ENCODE measurements at places on chromosomes 6 and 20. TPM values are rescaled to one million over a fixed set of nuclear protein-coding genes. Genes with fewer than 3 reads are reported as not detected.
A peak's percentile ranks its signal among the peaks of the same experiment; 100 is the strongest.

GRCh38 chr20:23118766-23119165, 32.6 kb upstream of the CD93 start:
- H3K4me3 ChIP-seq: no peak overlapping the region
- H3K36me3 ChIP-seq: no peaks in the 10 kb centered on the region
- no peaks in the 10 kb centered on the region for H3K4me1 ChIP-seq
- H3K27ac ChIP-seq: no peak overlapping the region
- no peaks in the 10 kb centered on the region for H3K27me3 ChIP-seq

DNA sequence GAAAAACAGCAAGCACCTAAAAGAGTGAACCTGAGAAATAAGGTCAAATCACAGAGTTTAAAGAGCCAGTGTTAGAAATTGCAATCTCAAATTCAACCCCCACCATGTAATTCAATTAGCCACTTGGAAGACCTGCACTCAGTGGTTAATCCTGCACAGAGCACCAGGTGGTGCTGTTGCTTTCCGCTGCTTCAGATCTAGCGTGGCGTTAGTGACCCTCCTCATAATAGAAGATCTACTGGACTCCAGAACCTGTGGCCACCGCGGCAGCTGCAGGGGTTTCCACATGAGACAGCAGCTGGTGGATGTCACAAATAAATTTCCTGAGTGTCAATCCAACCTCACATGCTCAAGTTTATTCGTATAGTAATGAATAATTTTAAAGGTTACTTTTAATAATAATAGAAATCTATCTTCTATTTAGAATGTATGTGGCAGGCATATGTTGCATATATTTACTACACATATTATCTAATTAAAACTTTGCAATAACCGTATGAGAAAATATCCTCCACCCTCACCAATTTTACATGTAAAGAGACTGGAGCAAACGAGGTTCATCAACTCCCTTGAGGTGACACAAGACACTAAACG, 84.4 kb downstream of the SYNE1 start:
- no peak overlapping the region for H3K27ac ChIP-seq
- H3K36me3 ChIP-seq: no peaks in the 10 kb centered on the region
- no peak overlapping the region for H3K4me3 ChIP-seq
- no peaks in the 10 kb centered on the region for H3K27me3 ChIP-seq
- DNase-seq: peak; percentile 84

- H3K36me3 ChIP-seq: no peaks in the 10 kb centered on the region
- H3K4me3 ChIP-seq: no peak overlapping the region
- no peaks in the 10 kb centered on the region for H3K4me1 ChIP-seq
- no peaks in the 10 kb centered on the region for H3K27me3 ChIP-seq
Measured at GRCh38 chr6:63475707-63476106, 96.6 kb upstream of the LOC128125822 start.

DNA sequence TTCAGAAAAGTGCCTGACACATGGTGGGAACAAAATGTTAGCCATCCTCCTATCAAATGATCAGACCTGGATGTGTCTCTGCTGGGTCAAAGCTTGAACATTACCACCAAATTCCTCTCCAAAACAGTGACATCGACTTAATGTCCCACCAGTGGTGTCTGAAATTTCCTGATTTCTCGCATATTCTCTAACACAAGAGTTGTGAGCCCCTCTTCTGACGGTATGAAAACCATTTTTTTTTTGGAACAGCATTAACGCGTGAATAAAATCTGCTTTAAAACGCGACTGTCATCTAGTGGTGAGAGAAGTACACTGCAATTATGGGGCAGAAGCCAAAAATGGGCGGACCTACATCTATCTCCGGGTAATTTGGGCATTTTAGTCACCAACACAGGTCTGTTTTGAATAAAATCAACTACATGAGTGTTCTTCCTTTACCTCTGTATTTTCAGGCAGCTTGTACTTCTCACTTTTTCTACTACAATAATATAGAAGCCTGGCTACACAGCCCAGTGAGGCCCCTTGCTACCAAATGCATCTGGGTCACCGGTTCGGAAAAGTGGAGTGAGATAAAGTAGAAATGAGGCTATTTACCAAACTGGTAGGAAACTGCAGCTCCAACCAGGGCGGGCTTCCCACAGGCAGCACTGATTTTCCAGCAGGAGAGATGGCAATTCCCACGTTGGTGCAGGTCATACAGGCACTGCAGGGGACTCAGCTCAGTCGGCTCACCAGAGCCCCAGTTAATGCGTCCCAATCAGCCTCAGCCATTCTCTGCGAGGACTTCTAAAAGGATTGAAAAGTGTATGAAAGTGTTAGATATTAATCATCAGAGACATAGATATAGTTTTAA, 27.4 kb downstream of the MGME1 start:
- no peak overlapping the region for H3K4me3 ChIP-seq
- no peaks in the 10 kb centered on the region for H3K36me3 ChIP-seq
- no peaks in the 10 kb centered on the region for H3K4me1 ChIP-seq
- no peak overlapping the region for H3K27ac ChIP-seq

- no peaks in the 10 kb centered on the region for H3K27me3 ChIP-seq
- no peak for DNase-seq
- H3K36me3 ChIP-seq: no peaks in the 10 kb centered on the region
Measured at GRCh38 chr20:19670829-19671228, 87.2 kb upstream of the RIN2 start.

GRCh38 chr6:139687055-139687454, 312.6 kb upstream of the CITED2 start:
- no peaks in the 10 kb centered on the region for H3K36me3 ChIP-seq
- H3K27ac ChIP-seq: no peak overlapping the region
- no peaks in the 10 kb centered on the region for H3K27me3 ChIP-seq
- DNase-seq: no peak
- no peaks in the 10 kb centered on the region for H3K4me1 ChIP-seq
- no peak overlapping the region for H3K4me3 ChIP-seq

- H3K4me3 ChIP-seq: no peak overlapping the region
- peaks cover 4% of the 10 kb centered on the region for H3K4me1 ChIP-seq
- no peak overlapping the region for H3K27ac ChIP-seq
- peak; percentile 84 for DNase-seq
- no peaks in the 10 kb centered on the region for H3K27me3 ChIP-seq
Measured at GRCh38 chr6:30769088-30769852, 24.9 kb upstream of the IER3 start.

- DNase-seq: no peak
- no peaks in the 10 kb centered on the region for H3K36me3 ChIP-seq
- H3K27ac ChIP-seq: no peak overlapping the region
- no peaks in the 10 kb centered on the region for H3K4me1 ChIP-seq
- no peaks in the 10 kb centered on the region for H3K27me3 ChIP-seq
- no peak overlapping the region for H3K4me3 ChIP-seq
Measured at GRCh38 chr6:151566557-151566956, 72.7 kb downstream of the CCDC170 start.

DNA sequence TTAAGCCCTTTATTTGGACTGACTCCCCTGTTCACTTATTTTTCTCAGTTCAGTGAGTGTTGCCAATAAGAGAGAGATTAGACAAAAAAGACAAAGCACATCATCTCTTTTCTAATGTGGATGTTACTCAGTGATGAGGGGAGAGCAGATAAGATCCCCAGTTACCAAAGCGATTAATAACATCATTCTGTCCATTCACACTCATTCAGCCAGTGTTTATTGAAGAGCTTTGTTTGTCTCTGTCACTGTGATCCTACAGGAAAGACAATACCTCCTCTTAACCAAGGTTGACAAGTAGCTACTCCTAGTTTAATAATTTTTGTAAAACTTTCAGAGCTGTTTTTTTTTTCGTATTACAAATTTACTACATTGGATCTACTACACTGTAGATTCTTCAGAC, 163.0 kb downstream of the EYA4 start:
- H3K36me3 ChIP-seq: no peaks in the 10 kb centered on the region
- H3K4me3 ChIP-seq: no peak overlapping the region
- no peak overlapping the region for H3K27ac ChIP-seq
- H3K27me3 ChIP-seq: no peaks in the 10 kb centered on the region
- DNase-seq: no peak

- no peak for DNase-seq
- no peak overlapping the region for H3K27ac ChIP-seq
- H3K36me3 ChIP-seq: no peaks in the 10 kb centered on the region
- H3K27me3 ChIP-seq: no peaks in the 10 kb centered on the region
- no peaks in the 10 kb centered on the region for H3K4me1 ChIP-seq
Measured at GRCh38 chr6:155340464-155341129, 26.3 kb upstream of the TFB1M start.

DNA sequence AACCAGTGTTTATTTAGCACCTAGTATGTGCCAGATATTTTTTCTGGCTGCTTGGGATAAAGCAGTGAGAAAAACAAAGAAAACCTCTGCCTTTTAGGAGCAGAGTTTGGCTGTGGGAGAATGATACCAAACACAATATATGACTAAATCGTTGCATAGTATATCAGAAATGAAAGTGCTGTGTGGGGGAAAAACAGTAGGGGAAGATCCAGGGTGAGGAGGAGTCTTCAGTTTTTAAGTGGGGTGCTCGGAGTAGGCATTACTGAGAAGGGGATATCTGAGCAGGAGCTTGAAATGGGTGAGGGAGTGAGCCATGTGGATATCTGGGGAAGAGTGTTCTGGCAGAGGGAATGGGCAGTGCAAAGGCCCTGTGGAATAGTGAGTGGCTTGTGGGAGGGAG, 23.0 kb downstream of the TAF8 start:
- no peak overlapping the region for H3K4me3 ChIP-seq
- H3K36me3 ChIP-seq: peaks cover 16% of the 10 kb centered on the region
- no peak for DNase-seq

DNA sequence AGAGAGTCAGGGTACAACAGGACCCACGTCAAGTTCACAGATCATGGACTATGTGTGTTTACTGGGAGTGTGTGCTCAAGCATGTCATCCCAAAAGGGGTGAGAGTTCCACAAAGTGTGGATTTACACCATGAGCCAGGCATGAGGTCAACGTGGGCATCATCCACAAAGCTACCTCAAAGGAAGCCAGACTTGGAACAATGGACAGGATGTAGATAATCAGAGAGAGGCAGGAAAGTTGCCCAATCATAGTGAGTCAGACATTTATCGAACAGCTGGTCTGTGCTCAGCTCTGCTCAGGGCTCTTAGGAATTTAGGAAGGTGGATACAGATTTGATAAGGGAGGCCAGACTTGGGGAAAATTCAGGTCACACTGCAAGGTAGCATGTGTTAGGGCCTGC, 317.2 kb upstream of the CDYL start:
- H3K4me3 ChIP-seq: no peak overlapping the region
- no peaks in the 10 kb centered on the region for H3K27me3 ChIP-seq
- H3K36me3 ChIP-seq: no peaks in the 10 kb centered on the region
- DNase-seq: no peak
- no peaks in the 10 kb centered on the region for H3K4me1 ChIP-seq
- no peak overlapping the region for H3K27ac ChIP-seq

DNA sequence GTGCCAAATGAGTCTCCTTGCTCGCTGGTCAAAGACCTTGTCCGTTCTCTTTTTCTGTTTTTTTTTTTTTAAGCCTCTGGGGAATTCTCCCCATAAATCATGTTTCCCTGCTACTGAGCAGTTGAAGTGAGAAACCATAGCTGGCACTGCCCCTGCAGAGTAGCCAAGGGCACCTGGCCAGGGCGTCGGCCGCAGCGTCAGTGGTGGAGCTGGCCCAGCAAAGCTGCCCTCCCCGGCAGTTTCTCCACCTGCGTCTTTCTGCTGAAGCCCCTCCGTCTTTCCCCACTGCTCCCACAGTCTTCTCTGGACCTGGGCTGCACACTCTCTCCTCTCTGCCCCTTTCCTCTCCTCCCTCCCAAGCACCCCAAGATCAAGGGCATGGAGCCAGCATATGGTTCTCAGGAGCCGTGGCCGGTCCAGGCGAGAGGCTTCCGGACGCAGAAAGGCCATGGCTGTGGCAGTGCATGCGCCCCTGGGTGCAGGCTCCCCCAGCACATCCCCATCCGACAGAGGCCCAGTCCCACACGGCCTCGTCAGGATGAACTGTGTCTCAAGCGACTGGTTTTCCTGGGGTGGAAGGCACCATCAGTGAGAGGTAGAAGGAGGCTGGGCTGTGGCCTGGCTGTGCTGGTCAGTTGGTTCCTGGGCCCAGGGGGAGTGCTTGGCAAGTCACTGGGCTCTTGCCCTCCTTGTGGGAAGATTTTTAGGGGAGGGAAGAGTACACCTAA, 218.1 kb downstream of the ERMARD start:
- no peaks in the 10 kb centered on the region for H3K4me1 ChIP-seq
- H3K36me3 ChIP-seq: no peaks in the 10 kb centered on the region
- no peaks in the 10 kb centered on the region for H3K27me3 ChIP-seq
- H3K4me3 ChIP-seq: no peak overlapping the region
- no peak for DNase-seq
- no peak overlapping the region for H3K27ac ChIP-seq

FAM184A gene
- 4.8 TPM for total RNA-seq

RAET1G gene
- not detected for total RNA-seq

EYA2 gene
- total RNA-seq: 10.7 TPM

RNF5 gene
- total RNA-seq: 44.5 TPM

ADTRP gene
- 1.2 TPM for total RNA-seq

HS3ST5 gene
- not detected for total RNA-seq

Measured in aorta (tissue), 5 donors.